Keratinocyte (primary cell): ENCODE measurements at places on chromosomes 5 and 9.

- DNase-seq: peak; percentile 52
These were observed 103.0 kb downstream of the NTRK2 start for GRCh38 chr9:84772511-84772910.

- no peak for DNase-seq
These were observed 345.8 kb upstream of the KLF9 start for GRCh38 chr9:70760228-70760627.

- DNase-seq: no peak
These were observed 788 bp downstream of the ZNF346 start for GRCh38 chr5:177023303-177023664.

- DNase-seq: no peak
These were observed 9.8 kb downstream of the TMEM245 start for GRCh38 chr9:109109967-109110328.

DNA sequence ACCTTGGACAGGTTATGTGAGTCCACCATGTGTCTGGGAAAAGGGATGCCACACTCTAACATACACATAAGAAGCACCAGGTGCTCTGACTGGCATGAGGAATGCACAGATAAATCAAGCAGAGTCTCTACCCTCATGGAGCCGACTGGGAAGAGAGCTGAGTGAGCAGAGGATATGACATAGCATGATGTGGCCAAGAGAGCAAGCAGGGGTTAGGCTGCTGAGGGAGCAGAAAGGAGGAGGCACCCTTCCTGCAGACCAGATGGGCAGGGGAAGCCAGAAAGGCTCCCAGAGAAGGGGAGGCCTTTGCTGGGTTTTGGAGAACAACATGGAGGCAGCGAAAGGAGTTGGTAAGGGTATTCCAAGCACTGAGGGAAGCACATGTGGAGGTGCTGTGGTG lies 223.1 kb downstream of the GNA14 start:
- no peak for DNase-seq

DNA sequence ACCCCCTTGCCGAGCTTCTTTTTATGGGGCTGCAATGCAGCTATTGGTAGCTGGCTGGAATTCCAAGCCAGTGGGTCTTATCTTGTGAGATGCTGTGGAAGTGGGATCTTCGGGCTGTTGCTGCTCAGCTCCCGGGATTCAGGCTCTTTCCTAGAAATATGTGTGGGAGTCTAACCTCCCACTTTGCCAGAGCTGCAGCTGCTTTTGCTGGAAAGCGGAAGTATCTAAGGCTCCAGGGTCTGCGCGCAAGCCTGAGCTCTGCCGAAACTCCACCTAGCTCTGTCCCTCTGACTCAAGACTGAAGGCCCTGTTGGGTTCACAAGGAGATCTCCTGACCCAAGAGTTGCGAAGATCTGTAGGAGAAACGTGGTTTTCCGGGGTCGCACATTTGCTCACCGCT lies 151.1 kb upstream of the ANKRD55 start:
- DNase-seq: no peak

DNA sequence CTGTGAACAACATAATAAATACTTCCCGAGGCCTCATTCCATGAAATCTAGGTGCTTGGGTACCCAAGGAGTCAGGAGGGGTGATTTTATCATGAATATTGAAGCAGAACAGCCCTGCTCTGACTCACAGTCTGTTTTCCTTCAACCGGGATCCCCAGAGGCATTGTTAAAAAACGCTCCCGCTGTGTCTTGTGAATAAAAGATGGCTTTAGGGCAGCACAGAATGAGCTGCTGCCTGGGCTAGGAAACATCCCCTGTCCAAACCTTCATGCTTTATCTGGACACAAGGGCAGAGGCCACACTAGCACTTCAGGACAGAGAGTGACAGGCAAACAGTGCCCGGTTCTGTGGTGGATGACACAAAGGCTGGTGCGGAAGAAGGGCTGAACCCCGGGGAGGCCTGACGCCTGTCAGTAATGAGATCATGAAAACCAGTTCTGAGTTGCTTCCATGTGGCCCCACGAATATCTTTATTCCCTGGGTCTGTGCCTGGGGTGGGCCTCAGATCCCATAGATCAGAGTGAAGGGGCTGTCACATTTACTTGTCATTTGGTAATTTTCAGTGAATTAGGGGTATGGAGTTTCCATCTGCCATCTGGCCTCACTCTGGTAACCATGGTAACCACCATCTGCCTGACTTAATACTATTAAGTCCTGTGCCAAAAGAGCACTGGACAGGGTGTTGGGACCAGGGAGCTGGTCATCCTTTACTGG lies 2.6 kb downstream of the IGFBPL1 start:
- no peak for DNase-seq

- DNase-seq: no peak
These were observed 449.7 kb upstream of the MPDZ start for GRCh38 chr9:13728917-13729811.

- DNase-seq: no peak
These were observed 548 bp downstream of the CEP120 start for GRCh38 chr5:123422433-123423277.

- DNase-seq: peak; percentile 5
These were observed 87.6 kb downstream of the ERP44 start for GRCh38 chr9:100011062-100011681.

- DNase-seq: no peak
These were observed 14.5 kb downstream of the ADAM19 start for GRCh38 chr5:157561110-157561509.

DNA sequence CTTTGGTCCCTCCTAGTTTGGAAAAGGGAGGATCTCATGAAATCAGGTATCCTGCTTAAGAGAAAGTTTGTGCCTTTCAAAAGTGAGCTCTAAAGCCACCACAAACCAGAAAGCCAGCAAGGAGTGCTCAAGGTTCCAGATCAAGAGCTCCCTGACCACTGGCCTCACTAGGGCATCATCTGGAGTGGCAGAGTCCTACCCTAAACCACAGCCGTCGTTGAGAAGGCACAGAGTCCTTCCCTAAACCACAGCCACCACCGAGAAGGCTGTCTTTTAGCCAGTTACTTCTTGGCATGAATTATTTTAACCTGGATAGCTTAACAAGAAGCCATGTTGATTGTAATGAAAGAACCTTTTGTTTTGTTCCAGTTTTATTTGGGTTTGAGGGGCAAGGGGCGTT lies 102.9 kb downstream of the FRMD3 start:
- DNase-seq: no peak

- no peak for DNase-seq
These were observed 61.9 kb upstream of the MEGF10 start for GRCh38 chr5:127228540-127229184.

GRCh38 chr9:89978185-89978584 lies 373.4 kb downstream of the GADD45G start:
- DNase-seq: no peak

- no peak for DNase-seq
These were observed 183.9 kb downstream of the AUH start for GRCh38 chr9:91177661-91178280.
